Activated T-cell treated with anti-CD3 and anti-CD28 coated beads, Interleukin-2, amount 50 U/mL, for 72 hours (primary cell): ENCODE measurements at places on chromosomes 1 and 21. TPM values are rescaled to one million over a fixed set of nuclear protein-coding genes. Genes with fewer than 3 reads are reported as not detected.

The KRTAP19-3 gene
- not detected for total RNA-seq

The ZBTB8A gene
- total RNA-seq, result 1.8 TPM

The CD48 gene
- 220 TPM for total RNA-seq

The NFIA gene
- total RNA-seq, result 17.3 TPM

The CD1E gene
- not detected for total RNA-seq

The OR2T29 gene
- total RNA-seq, result not detected

DNA sequence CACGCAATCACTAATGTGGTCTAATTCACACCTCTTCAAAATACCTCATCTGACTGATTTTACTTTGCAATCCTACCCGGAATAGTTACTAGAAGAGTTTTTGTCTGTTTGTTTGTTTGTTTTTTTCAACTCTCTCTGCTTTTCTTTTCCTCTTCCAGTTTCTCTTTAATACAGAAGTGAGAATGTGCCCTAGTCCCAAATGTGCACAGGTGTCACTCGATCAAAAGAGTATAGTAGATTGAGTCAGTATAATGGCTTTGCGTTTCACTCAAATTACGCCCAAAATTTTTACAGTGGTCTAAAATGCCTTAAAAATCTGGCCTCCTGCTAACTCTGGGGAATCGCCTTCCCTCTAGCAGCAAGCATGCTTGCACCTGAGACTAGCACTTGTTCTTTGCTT is 1536.8 kb downstream of the KCNT2 start:
- H3K27me3 ChIP-seq, result no peaks in the 10 kb centered on the region
- H3K4me1 ChIP-seq, result no peaks in the 10 kb centered on the region
- no peaks in the 10 kb centered on the region for H3K36me3 ChIP-seq
- H3K4me3 ChIP-seq, result no peak overlapping the region
- no peak for DNase-seq
- H3K27ac ChIP-seq, result no peak overlapping the region

DNA sequence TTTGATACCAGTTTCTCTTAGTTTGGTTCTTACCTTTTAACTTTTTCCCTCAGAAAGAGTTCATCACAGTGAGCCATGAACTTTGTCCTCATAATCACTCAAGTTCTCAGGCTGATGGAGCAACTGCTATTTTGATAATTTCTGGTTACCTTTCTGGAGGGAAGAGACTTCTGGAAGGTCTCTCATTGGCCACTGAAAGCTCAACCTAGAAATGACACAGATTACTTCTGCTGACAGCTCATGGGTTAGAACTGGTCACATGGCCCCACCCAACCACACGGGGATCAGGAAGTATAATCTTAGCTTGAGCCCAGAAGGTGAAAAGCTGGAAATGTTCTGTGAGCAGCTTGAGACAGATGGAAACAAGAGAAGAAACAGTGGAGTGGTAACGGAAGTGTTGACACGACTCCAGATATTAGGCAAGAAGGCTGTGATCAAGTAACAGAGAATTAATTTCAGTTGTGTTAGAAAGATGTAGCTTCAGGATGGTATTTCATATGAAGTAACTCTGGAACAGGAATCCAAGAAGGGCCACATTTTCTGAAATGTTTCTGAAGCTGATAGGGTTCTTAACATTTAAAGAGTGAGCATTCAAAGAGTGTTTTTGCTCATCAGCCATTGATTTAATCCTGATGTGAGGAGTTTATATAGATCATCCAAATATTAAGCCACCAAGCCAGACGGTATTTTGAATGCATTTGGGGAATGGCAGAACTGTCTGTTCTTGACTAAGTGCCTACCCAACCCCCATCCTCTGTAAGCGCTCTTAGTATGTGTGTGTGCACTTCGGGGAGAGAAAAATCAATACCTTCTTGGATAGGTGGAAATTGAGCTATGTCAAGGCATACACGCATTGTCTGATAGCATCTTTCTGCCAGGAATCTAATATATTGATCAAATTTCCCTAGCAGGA is 21.9 kb upstream of the XPR1 start:
- H3K4me1 ChIP-seq, result peaks cover 11% of the 10 kb centered on the region
- no peak overlapping the region for H3K4me3 ChIP-seq
- no peaks in the 10 kb centered on the region for H3K27me3 ChIP-seq
- DNase-seq, result no peak
- H3K27ac ChIP-seq, result no peak overlapping the region

DNA sequence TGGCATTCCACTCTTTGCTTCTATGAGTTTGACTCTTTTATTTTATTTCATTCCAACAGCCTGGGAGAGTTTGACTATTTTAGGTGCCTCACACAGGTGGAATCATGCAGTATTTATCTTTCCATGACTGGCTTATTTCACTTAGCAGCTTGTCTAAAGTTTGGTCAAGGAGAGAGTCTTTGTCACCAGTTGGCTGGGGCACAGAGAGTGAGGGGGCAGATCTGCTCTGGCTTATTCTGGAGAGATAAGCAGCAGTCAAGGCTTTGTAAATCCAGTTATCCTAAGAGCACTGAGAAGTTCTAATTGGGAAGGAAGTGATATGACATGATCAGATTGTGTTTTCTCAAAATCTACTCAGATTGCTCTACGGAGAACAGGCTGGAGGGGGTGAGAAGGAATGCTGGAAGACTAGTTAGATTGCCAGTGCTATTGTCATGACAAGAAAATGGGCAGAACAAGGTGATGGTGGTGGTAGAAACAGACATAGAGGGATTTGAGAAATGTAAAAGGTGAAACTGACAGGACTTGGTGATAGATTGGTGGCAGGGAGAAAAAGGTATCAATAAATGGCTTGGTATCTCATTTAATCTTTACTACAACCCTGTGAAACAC is 12.1 kb upstream of the CTTNBP2NL start:
- peaks cover 46% of the 10 kb centered on the region for H3K27me3 ChIP-seq
- no peak overlapping the region for H3K4me3 ChIP-seq

DNA sequence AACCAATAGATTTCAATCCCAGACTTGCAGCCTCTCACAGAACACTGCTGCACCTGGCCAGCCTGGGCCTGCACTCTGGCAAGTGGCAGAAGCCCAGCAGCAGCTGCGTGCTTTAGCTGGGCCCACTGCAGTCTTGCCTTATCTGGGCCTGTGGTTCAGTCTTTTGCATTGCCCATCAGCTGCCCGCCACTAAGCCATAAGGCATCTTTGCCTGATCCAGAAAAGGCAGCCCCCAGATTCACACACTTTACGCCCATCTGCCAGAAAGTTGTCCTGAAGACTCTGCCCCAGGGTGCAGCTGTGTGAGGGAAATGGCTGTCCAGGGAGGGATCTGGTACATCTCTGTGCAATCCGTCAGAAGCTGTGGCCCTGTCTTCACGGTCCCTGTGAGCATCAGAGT is 217.0 kb downstream of the DNAH14 start:
- no peaks in the 10 kb centered on the region for H3K4me1 ChIP-seq
- no peak overlapping the region for H3K4me3 ChIP-seq
- no peak overlapping the region for H3K27ac ChIP-seq
- H3K36me3 ChIP-seq, result no peaks in the 10 kb centered on the region

DNA sequence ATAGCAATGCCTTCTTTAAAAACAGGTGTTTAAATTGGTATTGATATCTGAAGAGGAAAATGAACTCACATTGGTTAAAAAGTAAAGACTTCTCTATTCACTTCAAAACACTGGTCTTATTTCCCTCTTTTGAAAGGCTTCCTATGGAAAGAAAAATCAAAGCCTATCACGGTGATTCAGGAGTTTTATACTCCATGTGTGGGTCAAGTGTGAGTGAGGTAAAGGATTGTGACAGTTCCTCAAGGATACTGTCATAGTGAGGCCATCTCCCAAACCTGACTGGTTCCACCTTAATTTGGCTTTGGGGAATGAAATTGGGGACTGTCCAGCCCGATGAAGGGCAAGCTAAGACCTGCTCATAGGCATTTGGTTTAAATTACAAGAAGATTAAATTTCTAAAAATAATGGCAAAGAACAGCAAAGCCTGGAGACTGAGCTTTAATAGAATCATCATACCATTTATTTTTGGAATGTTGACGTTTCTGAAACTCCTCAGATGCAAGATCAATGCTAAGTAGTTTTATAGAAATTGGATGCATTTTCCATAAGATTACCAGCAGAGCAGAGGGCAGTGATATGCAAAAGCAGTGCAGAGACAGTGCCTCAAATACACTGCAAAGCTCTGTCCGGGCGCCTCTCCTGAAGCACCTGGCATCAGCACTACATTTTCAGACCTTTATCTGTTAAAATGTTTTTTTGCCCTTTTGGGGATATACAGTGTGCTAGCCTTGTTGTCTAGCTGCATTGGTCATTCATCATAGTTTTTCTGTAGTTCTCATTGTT is 302.1 kb upstream of the SGIP1 start:
- peak overlapping the region; percentile 88 for H3K27ac ChIP-seq
- peaks cover 23% of the 10 kb centered on the region for H3K27me3 ChIP-seq
- H3K36me3 ChIP-seq, result no peaks in the 10 kb centered on the region
- no peak overlapping the region for H3K4me3 ChIP-seq
- no peak for DNase-seq
- peaks cover 15% of the 10 kb centered on the region for H3K4me1 ChIP-seq

GRCh38 chr1:7292036-7292681 is 478.9 kb upstream of the VAMP3 start:
- H3K27ac ChIP-seq, result no peak overlapping the region
- DNase-seq, result no peak
- H3K4me3 ChIP-seq, result no peak overlapping the region
- H3K36me3 ChIP-seq, result no peaks in the 10 kb centered on the region

DNA sequence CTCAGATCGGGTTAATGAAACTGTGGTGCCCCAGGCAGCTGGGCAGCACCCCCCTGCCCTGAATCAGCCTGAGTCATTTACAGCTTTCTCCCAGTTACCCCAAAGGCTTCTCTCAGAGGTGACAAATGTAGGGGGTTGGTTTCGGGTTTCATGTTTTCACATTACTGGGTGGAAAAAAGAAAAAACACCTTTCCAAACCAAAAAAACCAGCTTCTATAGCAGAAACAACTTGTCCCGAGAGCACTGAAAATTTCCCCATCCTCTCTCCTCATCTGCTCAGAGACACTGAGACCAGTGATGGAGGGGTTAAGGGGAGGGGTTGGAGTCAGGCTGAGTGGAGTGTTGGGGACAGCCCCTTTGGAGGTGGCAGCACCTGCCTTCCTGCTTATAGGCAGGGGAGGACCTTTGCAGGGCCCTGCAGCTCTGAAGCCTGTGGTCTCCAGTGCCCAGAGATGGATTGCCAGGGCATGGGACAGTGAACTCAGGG is 15.6 kb downstream of the UTP11 start:
- peaks cover 6% of the 10 kb centered on the region for H3K36me3 ChIP-seq
- H3K27me3 ChIP-seq, result no peaks in the 10 kb centered on the region
- peaks cover 67% of the 10 kb centered on the region for H3K4me1 ChIP-seq
- peak; percentile 79 for DNase-seq
- H3K27ac ChIP-seq, result peak overlapping the region; percentile 38

GRCh38 chr1:44807364-44808062 is 362 bp upstream of the DYNLT4 start:
- H3K4me1 ChIP-seq, result peaks cover 94% of the 10 kb centered on the region
- peak overlapping the region; percentile 84 for H3K4me3 ChIP-seq
- DNase-seq, result peak; percentile 86
- no peaks in the 10 kb centered on the region for H3K27me3 ChIP-seq

- H3K27ac ChIP-seq, result no peak overlapping the region
- no peak for DNase-seq
Measured at GRCh38 chr1:47522935-47523834, 85.3 kb downstream of the FOXD2 start.

DNA sequence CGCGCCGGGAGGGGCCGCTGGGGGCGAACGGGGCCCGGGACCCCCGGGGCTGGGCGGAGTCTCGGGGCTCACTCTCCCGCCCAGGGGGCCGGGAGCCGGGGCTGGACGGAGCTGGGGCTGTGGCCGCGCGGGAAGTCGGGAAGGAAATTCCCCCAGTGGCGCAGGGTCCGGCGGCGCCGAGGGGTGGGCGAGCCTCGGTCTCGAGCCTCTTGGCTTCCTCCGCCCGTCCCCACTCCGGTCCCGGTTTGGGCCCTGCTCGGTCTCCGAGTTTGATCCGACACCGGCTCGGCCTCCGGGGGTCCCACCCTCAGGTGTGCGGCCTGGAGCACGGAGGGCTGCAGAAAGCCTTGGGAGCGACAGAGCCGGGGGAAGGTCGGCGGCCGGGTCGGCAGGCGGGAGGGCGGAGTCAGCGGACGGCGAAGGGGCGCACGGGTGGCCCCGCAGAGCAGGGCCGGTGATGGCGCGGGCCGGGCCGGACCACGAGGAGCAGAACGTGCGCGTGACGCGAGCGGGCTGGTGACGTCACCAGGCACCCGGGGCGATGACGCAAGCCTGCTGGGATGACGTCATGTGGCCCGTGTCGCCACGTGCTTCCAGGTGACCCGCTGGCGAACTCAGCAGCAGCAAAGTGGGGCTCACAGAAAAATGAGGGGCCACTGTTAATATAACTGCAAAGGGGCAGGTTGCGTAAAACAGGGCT is 610 bp upstream of the HES4 start:
- no peaks in the 10 kb centered on the region for H3K36me3 ChIP-seq
- DNase-seq, result peak; percentile 71
- peak overlapping the region; percentile 81 for H3K4me3 ChIP-seq
- H3K27me3 ChIP-seq, result peaks cover 41% of the 10 kb centered on the region

DNA sequence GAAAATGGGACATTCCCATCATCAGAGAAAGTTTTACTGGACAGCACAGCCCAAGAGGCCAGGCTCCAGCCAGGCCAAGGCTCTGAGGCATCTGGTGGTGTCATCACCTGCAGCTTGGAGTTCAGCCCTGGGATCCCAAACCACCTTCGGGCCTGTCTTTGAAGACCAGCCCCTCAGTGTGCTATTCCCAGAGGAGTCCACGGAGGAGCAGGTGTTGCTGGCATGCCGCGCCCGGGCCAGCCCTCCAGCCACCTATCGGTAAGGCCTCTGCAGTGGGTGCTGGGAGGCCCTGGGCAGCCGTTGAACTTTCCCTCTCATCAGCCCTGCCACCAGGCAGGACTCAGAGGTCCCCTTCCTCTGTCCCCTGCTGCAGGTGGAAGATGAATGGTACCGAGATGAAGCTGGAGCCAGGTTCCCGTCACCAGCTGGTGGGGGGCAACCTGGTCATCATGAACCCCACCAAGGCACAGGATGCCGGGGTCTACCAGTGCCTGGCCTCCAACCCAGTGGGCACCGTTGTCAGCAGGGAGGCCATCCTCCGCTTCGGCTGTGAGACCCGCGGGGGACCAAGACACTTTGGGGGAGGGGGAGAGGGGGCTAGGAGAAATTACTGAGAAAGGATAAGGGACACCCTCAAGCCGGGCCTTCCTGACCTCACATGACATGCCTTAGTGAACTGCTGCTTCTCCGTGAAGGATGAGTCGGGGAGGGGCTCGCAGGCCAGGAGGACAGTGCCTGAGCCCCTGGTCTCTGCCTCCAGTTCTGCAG is 15.0 kb downstream of the CNTN2 start:
- no peak overlapping the region for H3K27ac ChIP-seq
- no peak overlapping the region for H3K4me3 ChIP-seq
- H3K36me3 ChIP-seq, result no peaks in the 10 kb centered on the region
- no peaks in the 10 kb centered on the region for H3K27me3 ChIP-seq

GRCh38 chr1:43280692-43281091 is 4.7 kb downstream of the C1orf210 start:
- peaks cover 8% of the 10 kb centered on the region for H3K27me3 ChIP-seq
- no peak for DNase-seq
- no peak overlapping the region for H3K4me3 ChIP-seq
- H3K27ac ChIP-seq, result no peak overlapping the region
- no peaks in the 10 kb centered on the region for H3K4me1 ChIP-seq

GRCh38 chr1:17289721-17290120 is 18.3 kb upstream of the PADI4 start:
- H3K36me3 ChIP-seq, result no peaks in the 10 kb centered on the region
- H3K27ac ChIP-seq, result no peak overlapping the region
- H3K27me3 ChIP-seq, result peaks cover 20% of the 10 kb centered on the region
- H3K4me1 ChIP-seq, result no peaks in the 10 kb centered on the region
- H3K4me3 ChIP-seq, result no peak overlapping the region

GRCh38 chr1:34477632-34478141 is 277.2 kb upstream of the GJB5 start:
- no peak overlapping the region for H3K4me3 ChIP-seq
- DNase-seq, result no peak
- H3K27me3 ChIP-seq, result peaks cover 31% of the 10 kb centered on the region
- H3K4me1 ChIP-seq, result no peaks in the 10 kb centered on the region
- H3K27ac ChIP-seq, result no peak overlapping the region
